ENCODE measurements at places on chromosomes 16 and 17. TPM values are rescaled to one million over a fixed set of nuclear protein-coding genes. Genes with fewer than 3 reads are reported as not detected.

- H3K27me3 ChIP-seq: peaks cover 3% of the 10 kb centered on the region
- H3K36me3 ChIP-seq: no peaks in the 10 kb centered on the region
- H3K27ac ChIP-seq: no peak overlapping the region
- H3K4me3 ChIP-seq: no peak overlapping the region
- no peak for DNase-seq
- H3K4me1 ChIP-seq: no peaks in the 10 kb centered on the region
Observed at GRCh38 chr16:9256196-9256595, 164.8 kb downstream of the HAPSTR1 start.

- H3K36me3 ChIP-seq: no peaks in the 10 kb centered on the region
- H3K4me3 ChIP-seq: no peak overlapping the region
- no peak overlapping the region for H3K27ac ChIP-seq
- DNase-seq: no peak
- no peaks in the 10 kb centered on the region for H3K27me3 ChIP-seq
Observed at GRCh38 chr17:57295526-57296023, 39.3 kb downstream of the MSI2 start.

GRCh38 chr17:48840441-48840840 lies 9.6 kb downstream of the CALCOCO2 start:
- no peak for DNase-seq
- H3K4me3 ChIP-seq: no peak overlapping the region
- H3K27me3 ChIP-seq: no peaks in the 10 kb centered on the region
- 0 out of 2 replicates have a peak, but pooled peaks cover 4% of the 10 kb centered on the region for H3K36me3 ChIP-seq

DNA sequence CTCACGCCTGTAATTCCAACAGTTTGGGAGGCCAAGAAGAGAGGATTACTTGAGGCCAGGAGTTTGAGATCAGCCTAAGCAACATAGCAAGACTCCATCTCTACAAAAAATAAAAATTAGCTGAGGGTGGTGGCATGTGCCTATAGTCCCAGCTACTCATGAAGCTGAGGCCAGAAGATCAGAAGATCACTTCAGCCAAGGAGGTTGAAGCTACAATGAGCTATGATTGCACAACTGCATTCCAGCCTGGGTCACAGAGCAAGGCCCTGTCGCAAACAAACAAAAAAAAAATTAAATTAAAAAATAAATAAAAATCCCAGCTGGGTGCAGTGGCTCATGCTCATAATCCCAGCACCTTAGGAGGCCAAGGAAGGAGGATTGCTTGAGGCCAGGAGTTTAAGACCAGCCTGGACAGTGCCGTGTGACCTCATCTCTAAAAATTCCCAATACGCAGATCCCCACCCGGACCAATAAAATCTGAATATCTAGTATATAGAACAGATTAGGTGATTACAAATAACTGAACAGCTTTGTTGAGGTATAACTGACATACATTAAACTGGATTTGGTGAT lies 18.2 kb upstream of the ATF7IP2 start:
- no peaks in the 10 kb centered on the region for H3K4me1 ChIP-seq
- no peaks in the 10 kb centered on the region for H3K27me3 ChIP-seq
- H3K4me3 ChIP-seq: no peak overlapping the region
- DNase-seq: no peak
- H3K36me3 ChIP-seq: no peaks in the 10 kb centered on the region
- H3K27ac ChIP-seq: no peak overlapping the region

DNA sequence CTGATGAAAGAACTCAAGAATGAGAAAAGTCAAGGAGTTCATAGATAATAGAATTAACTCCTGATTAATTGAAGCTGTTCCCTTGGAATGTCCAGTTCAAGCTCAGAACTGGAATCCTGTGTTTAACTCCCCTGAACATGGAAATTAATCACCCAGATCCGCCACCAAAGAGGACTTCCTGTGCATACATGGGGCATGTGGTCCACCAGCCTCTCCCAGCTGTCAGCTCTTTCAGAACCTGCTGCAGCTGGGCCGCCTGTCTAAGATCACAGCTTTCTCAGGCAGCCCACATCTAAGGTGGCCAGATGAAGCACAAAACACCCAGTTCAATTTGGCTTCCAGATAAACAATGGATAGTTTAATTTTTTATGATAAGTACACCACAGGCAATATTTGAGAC lies 203.7 kb upstream of the COX10 start:
- H3K36me3 ChIP-seq: no peaks in the 10 kb centered on the region
- H3K27ac ChIP-seq: no peak overlapping the region
- no peaks in the 10 kb centered on the region for H3K27me3 ChIP-seq
- H3K4me3 ChIP-seq: no peak overlapping the region

Gene B3GNT9
- 11.5 TPM for total RNA-seq

GRCh38 chr17:75454193-75454592 lies 2.2 kb upstream of the TMEM94 start:
- no peak overlapping the region for H3K27ac ChIP-seq
- DNase-seq: no peak
- H3K4me3 ChIP-seq: no peak overlapping the region
- H3K4me1 ChIP-seq: peaks cover 17% of the 10 kb centered on the region
- no peaks in the 10 kb centered on the region for H3K27me3 ChIP-seq

- 0 out of 2 replicates have a peak, but pooled peaks cover 1% of the 10 kb centered on the region for H3K27me3 ChIP-seq
- no peaks in the 10 kb centered on the region for H3K4me1 ChIP-seq
- no peak for DNase-seq
Observed at GRCh38 chr17:77720946-77721845, 237.3 kb upstream of the TNRC6C start.

DNA sequence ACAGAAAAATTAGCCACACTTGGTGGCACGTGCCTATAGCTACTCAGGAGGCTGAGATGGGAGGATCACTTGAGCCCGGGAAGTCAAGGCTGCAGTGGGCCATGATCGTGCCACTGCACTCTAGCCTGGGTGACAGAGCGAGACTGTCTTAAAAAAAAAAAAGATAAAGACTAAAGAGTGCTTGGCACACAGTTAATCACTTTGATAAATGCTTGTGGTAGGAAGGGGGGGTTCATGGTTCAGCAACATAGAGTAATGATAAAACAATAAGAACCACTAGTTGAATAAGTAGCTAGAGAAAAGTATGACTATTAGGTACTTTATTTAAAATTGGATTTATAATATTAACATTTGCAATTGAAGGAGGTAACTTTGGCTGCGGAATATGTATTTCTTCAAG lies 43.3 kb downstream of the USP32 start:
- DNase-seq: no peak
- H3K4me1 ChIP-seq: no peaks in the 10 kb centered on the region
- no peak overlapping the region for H3K27ac ChIP-seq
- no peaks in the 10 kb centered on the region for H3K27me3 ChIP-seq
- H3K36me3 ChIP-seq: no peaks in the 10 kb centered on the region
- H3K4me3 ChIP-seq: no peak overlapping the region

- H3K27ac ChIP-seq: no peak overlapping the region
- H3K4me1 ChIP-seq: no peaks in the 10 kb centered on the region
- no peak overlapping the region for H3K4me3 ChIP-seq
- H3K27me3 ChIP-seq: no peaks in the 10 kb centered on the region
Observed at GRCh38 chr16:58493756-58494431, 6.0 kb upstream of the NDRG4 start.

Gene PIRT
- total RNA-seq: not detected

Gene LIG3
- 56.4 TPM for total RNA-seq

Gene CDK5R1
- 7.9 TPM for total RNA-seq

Gene TAC4
- not detected for total RNA-seq

- peaks cover 17% of the 10 kb centered on the region for H3K4me1 ChIP-seq
- no peak for DNase-seq
- peak overlapping the region; percentile 83 for H3K27ac ChIP-seq
- no peaks in the 10 kb centered on the region for H3K27me3 ChIP-seq
- peak overlapping the region; percentile 76 for H3K4me3 ChIP-seq
Observed at GRCh38 chr16:68263559-68264127, 683 bp upstream of the SLC7A6 start.

GRCh38 chr17:81120149-81120484 lies 45.2 kb upstream of the PVALEF start:
- no peaks in the 10 kb centered on the region for H3K36me3 ChIP-seq
- H3K27me3 ChIP-seq: no peaks in the 10 kb centered on the region
- peaks cover 32% of the 10 kb centered on the region for H3K4me1 ChIP-seq
